NCI-H1930 (cell line): ENCODE measurements at places on chromosomes 7 and 10.

- no peak for DNase-seq
Measured at GRCh38 chr7:102450242-102450641, 14.4 kb downstream of the ALKBH4 start.

DNA sequence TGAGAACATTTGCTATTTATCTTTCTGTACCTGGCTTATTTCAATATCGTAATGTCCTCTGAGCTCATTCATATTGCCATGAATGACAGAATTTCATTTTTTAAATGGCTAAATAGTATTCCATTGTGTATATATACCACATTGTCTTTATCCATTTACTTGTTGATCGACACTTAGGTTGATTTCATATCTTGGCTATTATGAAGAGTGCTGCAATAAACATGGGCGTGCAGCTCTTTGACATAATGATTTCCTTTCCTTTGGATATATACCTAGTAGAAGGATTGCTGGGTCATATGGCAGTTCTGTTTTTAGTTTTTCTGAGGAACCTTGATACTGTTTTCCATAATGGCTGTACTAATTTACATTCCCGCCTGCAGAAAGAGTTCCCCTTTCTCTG, 30.2 kb downstream of the NEURL1 start:
- no peak for DNase-seq

- DNase-seq, result no peak
Measured at GRCh38 chr7:111108496-111108895, 17.6 kb downstream of the LRRN3 start.

DNA sequence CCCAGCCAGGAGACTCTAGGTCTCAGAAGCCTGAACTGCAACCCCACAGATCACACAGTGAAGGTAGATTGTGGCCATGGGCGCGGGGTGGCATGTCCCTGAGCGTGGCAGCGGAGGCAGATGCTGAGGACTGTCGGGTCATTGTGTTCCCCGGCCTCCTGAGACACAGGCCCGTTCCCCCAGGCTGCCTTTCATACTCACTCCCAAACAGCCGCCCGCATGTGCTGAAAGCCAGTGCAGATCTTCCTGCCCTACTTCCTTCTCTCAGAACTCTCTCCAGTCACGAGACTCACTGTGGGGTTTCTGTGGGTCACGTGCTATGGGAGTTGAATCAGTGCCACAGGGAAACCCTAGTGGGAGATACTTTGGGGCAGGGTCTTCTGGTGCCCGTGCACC, 48.0 kb downstream of the ZNF467 start:
- no peak for DNase-seq

GRCh38 chr7:32561613-32562012, 66.3 kb downstream of the AVL9 start:
- no peak for DNase-seq

GRCh38 chr7:1290679-1291356, 58.1 kb downstream of the UNCX start:
- DNase-seq, result no peak

GRCh38 chr10:19245889-19246752, 197.5 kb downstream of the MALRD1 start:
- no peak for DNase-seq

DNA sequence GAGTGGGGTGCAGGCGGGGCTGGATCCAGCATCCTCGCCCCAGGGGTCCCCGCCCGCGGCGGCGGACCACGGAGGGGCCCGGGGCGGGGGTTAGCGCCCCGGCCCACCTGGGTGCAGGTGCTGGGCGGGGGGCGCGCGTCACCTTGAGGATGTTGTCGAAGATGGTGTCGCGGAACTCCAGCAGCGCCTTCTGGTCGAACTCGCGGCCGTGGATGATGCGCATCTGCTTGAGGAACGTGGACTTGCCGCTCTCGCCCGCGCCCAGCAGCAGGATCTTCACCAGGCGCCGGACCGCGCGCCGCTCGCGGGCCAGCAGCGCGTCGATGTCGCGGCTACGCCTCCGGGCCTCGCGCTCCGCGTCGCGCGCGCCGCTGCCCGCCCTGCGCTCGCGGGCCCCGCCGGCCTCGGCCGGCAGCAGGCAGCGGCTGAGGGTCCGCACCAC, 376 bp downstream of the GNA12 start:
- DNase-seq, result no peak

DNA sequence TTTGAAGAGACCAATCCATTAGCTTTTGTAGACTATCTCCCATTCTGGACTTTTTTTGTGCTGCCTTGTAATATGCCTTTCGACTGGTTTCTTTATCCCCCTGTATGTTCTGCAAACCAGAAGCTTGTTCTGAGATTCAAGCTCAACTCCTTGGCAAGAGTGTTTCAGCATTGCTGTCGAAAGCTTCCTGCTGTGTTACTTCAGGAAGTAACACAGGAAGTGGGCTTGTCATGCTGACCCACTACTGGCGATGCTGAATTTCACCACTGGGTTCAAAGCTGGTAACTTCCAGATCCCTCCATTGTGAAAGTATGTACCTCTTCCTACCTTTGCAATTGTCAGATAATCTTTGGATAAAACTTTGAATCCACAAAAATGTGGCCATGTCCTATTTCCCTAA, 57.9 kb upstream of the INSYN2A start:
- no peak for DNase-seq

GRCh38 chr10:68167586-68168189, 58.4 kb downstream of the MYPN start:
- no peak for DNase-seq

DNA sequence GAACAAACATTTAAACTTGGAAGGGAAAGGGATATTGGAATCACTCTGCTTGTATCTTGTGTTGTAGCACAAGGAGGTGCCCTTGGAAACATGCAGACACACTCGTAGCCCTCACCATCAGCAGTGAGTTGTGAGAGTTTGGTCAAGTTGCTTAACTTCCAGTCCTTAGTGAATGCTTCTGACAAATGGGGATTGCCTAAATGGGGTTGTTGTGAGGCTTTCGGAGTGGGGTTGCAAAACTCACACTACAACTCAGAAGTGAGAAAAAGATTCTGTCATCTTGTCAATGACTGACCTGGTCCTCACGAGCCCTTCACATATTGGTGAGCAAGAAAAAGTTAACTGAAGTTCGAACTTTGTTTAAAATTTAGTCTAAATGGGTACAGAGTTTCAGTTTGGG, 29.0 kb upstream of the GSDME start:
- no peak for DNase-seq

DNA sequence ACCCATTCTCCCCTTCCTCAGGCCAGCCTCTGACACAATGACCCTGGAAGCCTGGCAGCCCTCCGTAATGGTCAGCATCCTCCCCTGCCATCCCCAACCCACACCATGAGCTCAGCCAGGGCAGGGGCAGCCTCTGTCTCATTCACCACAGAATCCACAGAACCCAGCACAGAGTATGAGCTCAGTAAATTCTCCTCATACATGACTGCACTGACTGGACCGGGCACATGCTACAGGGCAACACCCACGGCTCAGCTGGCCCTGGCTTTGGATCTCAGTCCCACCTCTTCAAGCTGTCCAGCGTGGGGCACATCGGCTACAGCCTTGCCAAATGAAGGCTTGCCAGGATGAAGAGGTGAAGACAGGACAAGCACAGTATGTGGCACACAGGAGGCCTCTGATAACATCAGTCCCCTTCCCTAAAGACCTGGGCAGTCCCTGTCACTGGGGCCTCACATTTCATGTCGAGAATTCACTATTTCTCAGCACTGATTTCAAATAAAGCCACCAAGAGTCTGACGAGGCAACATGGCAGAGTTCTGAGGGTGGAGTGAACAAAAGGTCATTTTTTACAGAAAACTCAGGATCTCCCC, 7.9 kb downstream of the GPRIN2 start:
- DNase-seq, result no peak

DNA sequence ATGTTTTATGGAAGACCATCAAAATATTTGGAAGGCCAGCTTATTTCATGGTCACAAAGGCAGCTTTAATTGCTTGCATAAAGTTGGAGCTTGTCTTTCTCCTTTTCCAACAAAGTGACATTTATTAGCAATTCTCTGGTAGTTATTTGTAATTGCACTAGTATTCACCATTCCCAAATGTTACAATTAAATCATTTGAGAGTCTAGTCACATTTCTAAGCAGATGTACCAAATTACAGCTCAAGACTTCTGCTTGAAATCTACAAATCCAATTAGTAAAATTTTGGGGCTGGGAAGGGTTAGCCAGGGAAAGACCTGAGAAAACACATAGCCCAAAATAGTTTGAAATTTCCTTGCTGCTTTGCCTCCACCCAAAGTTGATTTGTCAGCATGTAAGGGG, 376.1 kb upstream of the LRGUK start:
- DNase-seq, result no peak

- no peak for DNase-seq
Measured at GRCh38 chr10:1163831-1164230, 107.6 kb downstream of the WDR37 start.

GRCh38 chr7:87837597-87837996, 38.6 kb downstream of the SLC25A40 start:
- no peak for DNase-seq

DNA sequence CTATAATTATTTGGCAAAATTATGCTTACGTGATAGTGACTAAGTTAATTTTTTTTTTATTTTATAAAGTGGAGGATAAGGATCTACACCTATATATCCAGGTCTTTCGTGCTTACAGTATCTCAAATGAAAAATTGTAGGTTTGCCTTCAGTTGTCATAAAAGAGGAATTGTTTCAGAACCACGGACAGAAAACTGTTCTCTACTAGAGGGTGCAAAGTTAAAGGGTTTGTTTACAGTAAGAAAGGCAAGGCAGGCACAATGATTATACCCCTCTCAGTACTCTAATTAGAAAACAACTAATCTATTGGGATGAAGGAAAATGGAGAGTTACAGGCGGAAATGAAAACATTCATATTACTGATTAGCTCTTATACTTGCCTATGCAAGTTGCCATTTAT, 1.5 kb downstream of the PCLO start:
- DNase-seq, result no peak

DNA sequence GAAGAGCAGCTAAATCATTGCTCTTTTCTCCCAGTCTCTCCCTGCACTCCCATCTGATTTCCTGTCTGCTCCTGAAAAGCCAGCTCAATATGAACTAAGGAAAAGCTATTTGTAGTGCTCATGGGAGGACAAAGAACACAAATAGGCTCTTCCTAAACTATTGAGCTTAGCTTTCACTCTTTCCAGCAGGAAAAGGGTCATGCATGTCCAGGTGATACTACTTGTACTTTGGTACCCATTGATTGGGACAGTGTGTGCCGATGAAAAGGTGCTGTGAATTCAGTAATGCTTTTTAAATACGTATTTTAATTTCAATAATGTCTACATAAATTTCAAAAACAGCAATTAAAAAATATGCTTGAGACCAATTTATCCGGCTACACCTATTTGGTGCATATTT, 37.5 kb upstream of the ATXN7L1 start:
- no peak for DNase-seq

DNA sequence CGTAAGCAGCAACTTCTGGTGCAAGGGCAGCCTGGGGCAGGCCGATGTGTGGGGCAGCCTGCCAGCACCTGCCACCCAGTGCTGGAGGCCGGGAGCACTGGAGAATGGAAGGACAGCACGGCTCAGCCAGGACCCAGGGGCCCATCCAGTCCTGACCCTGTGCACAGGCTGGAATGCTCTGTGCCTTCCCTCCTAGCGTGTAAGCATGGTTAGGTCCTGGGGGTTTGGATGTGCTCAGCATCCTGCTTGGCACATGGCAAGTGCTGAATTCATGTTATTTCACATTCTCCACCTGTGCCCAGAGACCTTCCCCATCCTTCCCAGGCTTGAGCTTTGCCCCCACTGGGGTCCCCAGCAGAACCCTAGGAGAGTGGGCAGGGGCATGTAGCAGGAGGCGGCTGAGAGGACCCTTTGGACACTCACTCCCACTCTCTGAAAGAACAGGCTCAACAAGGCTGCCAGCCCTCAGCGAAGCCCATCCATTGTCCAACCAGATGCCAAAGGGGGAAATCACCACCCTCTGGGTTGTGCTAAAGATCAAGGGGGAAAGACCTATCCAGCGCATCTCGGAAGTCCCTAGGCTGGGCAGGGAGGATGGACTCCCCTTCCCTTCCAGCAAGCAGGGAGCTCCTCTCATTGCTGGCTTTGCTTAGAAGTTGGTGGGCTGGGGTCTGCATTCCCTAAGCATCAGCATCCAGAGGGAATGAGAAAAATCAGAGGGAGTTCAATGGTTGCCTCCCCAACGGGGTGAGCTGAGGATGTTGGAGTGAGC, 29.7 kb downstream of the ANXA8 start:
- no peak for DNase-seq

DNA sequence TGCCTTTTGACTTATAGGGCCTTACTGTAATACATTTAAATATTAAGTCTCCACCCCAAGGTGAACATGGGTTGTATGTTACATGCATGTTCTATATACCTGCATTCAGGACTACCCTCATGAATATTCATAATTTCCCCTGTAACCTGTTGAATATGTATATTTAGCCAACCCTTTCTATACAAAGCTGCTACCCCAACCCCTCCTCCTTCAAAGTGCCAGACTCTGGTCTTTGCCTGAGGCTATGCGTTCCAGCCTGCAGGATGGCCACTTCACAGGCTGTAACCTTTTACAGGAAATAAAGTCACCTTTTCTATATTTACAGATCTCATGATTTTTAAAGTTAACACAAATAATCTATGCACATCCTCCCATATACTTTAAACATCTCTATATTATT, 10.1 kb upstream of the UNC5B start:
- no peak for DNase-seq

DNA sequence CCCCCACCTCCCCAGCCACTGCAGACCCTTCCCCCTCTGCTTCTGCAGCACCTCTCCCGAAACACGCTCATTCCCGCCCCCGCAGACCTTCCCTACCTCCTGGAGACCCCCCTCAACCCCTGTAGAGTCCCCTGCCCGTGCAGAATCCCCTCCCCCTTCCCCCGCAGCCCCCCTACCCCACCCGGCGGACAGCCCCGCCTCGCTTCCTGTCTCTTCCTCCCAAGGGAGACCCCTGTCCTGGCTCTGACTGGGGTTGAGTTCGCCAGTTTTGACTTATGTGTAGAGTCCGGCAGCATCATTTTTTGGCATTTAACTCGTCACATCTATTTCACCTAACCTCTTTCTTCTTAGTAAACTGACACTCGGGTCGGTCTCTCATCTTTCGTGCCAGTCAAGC, 54.0 kb downstream of the ALOX5 start:
- DNase-seq, result no peak

DNA sequence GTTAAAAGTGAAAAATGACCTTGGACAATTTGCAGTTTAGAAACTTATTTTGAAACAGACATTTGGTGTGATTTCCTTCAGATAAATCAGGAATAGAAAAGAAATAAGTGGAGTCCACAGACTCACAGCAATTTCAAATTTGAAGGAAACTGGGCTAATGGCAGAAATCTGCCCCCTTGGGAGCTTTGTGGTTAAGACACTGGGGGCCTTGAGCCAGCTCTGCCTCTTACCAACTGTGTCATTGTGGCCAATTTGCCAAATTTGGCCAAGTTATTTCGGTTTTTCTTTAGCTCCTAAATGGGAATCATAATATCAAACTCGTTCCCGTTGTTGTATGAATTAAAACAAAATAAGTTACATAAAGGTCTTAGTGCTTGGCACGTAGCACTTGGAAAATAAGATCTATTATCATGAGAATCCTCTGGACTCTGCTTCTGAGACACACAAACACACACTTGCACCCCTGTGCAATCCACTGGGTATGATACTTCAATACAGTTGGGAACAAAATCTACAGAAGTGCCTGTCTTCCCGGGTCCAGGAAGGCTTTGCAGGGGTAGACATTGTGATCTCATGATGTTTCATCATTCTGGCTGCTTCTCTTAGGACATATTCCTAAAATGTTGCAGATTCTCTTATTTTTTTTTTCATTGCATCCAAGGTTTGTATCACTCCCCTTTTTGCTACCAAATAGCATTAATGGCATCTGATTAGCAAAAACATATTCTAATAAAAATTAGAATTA, 4.9 kb downstream of the ARMC3 start:
- no peak for DNase-seq

- no peak for DNase-seq
Measured at GRCh38 chr7:112012242-112012641, 194.0 kb downstream of the DOCK4 start.
